ENCODE measurements at places on chromosomes 1 and 21.

DNA sequence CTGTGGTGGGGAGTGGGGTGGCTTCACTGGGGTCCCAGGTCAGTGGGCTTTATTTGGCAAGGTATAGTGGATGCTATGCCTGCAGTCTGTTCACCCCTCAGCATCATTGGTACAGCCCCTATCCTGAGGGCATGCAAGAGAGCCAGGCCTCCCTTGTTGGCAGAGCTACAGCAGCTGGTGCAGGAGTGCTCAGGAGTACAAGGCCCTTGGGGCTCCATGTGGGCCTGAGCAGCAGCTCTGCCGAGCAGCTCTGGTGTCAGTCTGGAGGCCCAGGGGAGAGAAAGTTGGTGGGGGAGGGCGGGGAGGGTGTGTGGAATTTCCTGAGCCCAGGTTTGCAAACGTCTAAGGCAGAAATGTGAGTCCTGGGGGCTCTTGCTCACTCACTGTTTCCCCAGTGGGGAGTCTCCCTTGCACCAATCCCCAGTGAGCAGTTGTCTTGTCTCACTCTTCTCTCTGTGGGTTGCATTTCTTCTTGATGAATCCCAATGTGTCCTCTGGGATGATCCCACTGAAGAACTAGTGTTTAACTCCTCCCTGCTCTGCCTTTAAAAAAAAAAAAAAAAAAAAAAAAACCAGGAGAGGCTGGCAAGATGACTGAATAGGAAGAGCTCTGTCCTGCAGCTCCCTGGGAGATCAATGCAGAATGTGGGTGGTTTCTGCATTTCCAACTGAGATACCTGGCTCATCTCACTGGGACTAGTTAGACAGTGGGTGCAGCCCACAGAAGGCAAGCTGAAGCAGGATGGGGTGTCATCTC lies 39.5 kb upstream of the CYP4X1 start:
- DNase-seq, result no peak

DNA sequence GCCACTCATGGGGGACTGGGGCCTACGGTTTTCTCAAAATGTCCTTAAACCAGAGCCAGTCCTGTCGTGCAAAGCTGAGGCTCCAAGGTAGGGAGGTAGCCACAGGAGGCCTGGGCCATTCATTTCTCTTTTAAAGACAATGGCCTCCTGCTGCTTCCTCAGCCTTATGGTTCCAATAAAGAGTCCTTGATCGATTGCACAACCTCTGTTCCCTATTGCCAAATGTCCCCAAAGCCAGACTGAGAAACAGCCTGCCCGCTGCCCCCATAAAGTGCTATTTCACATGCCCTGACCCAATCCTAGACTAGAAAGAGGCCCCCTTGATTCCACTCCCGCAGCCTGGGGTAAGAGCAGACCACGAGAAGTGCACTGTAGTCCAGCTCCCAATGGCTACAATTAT lies 166.7 kb downstream of the CLIC6 start:
- DNase-seq, result no peak

- DNase-seq, result no peak
Measured at GRCh38 chr1:26700711-26701110, 4.9 kb downstream of the ARID1A start.

GRCh38 chr1:152018537-152018936 lies 18.3 kb downstream of the S100A11 start:
- no peak for DNase-seq

- no peak for DNase-seq
Measured at GRCh38 chr21:42336054-42336453, 14.7 kb downstream of the TFF2 start.

- DNase-seq, result no peak
Measured at GRCh38 chr1:180912801-180913565, at the start of gene KIAA1614. TSS of gene KIAA1614 (plus strand) at chr1:180912897. CDS start at chr1:180913244, 347 bp downstream.

DNA sequence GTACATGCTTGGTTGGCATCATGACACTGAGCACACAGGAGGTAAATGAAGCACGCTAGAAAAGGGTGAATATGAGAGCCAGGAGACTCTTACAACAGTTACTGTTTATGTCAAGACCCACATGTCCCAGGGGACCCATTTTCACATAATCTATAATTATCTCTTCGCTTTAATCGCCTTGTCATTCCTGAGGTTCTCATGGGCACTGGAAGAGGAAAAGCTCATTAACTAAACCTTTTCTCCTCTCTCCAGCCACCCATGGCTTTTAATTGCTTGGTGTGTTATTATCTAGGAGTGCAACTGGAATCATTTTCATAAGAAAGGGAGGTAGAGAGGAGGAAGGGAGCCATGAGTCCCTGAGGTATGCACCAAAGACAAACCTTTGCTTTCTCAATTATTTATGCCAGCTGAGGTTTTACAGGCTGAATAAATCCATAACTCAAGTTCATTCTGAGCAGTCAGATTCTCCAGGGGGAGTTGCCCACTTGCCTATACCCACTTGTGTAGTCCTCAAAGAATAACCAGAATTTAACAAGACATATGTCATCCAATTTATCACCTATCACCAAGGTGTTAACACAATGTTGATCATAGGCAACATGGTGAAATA lies 77.4 kb downstream of the ACBD6 start:
- no peak for DNase-seq

DNA sequence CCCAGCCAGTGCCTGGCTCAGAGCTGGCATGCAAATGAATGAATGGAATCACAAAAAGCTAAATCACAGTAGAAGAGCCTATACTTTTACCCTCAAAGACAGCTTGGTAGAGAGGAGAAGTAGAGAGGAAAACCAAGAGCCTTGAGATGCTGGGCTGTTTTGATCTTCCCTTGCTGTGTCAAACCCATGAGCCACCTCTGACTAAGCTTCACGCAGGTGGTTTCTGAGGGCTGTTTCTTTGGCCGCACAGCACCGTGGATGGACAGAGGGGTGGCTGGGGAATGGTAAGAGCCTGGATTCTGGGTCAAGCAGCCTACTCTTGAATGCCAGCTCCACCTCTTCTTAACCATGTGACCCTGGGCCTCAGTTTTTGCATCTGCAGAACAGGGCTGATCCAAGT lies 18.6 kb downstream of the ABCG1 start:
- DNase-seq, result peak; percentile 36

DNA sequence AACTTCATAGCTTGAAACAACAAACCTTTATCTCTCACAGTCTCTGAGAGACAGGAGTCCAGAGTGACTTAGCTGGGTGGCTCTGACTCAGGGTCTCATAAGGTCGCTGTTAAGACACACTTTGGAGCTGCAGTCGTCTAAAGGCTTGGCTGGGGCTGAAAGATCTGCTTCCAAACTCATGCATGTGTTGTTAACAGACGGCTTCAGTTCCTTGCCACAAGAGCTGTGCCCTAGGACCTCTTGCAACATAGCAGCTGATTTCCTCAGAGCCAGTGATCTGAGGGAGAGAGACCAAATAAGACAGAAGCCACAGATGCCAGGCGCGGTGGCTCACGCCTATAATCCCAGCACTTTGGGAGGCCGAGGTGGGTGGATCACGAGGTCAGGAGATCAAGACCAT lies 176.8 kb downstream of the DISC1 start:
- no peak for DNase-seq

- no peak for DNase-seq
Measured at GRCh38 chr1:116067566-116067890, 43.7 kb upstream of the MAB21L3 start.
